ENCODE measurements at places on chromosomes 3 and 15.

GRCh38 chr15:68635141-68635540 is 56.3 kb downstream of the CORO2B start:
- no peaks in the 10 kb centered on the region for H3K4me1 ChIP-seq
- H3K36me3 ChIP-seq, result no peaks in the 10 kb centered on the region
- H3K27ac ChIP-seq, result no peak overlapping the region
- no peak overlapping the region for H3K4me3 ChIP-seq
- no peaks in the 10 kb centered on the region for H3K27me3 ChIP-seq

- H3K36me3 ChIP-seq, result no peaks in the 10 kb centered on the region
- no peaks in the 10 kb centered on the region for H3K27me3 ChIP-seq
- H3K4me3 ChIP-seq, result no peak overlapping the region
- H3K4me1 ChIP-seq, result no peaks in the 10 kb centered on the region
- no peak for DNase-seq
Observed at GRCh38 chr3:197734667-197735318, 1.9 kb downstream of the RUBCN start.

- H3K36me3 ChIP-seq, result no peaks in the 10 kb centered on the region
- H3K27ac ChIP-seq, result peak overlapping the region; percentile 95
- H3K4me1 ChIP-seq, result no peaks in the 10 kb centered on the region
- peak overlapping the region; percentile 65 for H3K4me3 ChIP-seq
Observed at GRCh38 chr15:96333131-96334016, 2.9 kb downstream of the NR2F2 start.

GRCh38 chr3:55770077-55770476 is 283.0 kb upstream of the WNT5A start:
- DNase-seq, result no peak
- peaks cover 3% of the 10 kb centered on the region for H3K4me1 ChIP-seq
- H3K27me3 ChIP-seq, result no peaks in the 10 kb centered on the region
- no peak overlapping the region for H3K27ac ChIP-seq
- H3K4me3 ChIP-seq, result no peak overlapping the region

DNA sequence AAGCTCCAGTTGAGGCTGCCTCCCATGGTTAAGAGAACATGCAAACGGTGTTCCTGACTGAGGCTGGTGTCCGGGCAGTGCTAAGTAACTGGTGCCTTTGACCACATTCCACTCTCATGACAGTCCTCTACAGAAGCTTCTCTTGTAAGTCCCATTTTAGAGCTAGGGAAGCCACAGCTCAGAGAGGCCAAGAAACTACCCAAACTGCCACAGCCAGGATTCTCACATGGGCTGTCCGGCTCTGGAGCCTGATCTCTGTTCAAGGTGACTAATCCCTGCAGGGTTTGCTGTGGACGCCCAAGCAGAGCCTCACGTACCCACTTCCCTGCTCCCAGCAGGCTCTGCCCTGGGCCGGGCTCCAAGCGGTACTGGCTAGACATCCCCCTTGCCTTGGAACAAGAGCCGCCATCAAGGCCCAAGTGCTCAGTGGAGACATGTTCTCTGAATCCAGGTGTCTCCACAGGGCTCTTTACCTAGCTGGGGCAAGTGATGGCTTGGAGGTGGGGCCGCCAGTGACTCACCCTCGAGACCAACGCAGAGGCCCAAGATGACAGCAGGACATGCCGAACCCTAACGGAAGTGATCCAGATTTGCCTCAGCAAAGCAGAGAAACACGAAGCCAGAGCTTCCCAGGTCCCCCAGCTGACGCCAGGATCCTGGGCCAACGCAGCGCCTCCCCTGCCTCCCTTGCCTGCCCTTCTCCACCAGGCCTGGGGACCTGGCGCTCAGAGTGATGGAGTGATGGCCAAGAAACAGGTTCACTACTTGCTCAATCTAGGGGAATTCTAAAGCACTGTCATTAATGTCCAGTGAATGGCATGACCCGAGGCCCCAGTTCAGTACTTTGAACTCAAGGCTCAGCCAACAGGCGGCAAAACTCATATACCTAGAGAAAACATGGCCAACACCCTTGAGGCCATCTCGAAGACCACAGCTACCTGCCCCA is 24.4 kb downstream of the KLHL25 start:
- H3K4me3 ChIP-seq, result no peak overlapping the region
- H3K4me1 ChIP-seq, result peaks cover 4% of the 10 kb centered on the region
- no peak for DNase-seq
- H3K27ac ChIP-seq, result no peak overlapping the region

GRCh38 chr3:149589332-149589731 is 68.5 kb downstream of the WWTR1 start:
- no peak overlapping the region for H3K27ac ChIP-seq
- H3K4me3 ChIP-seq, result no peak overlapping the region
- no peak for DNase-seq
- peaks cover 4% of the 10 kb centered on the region for H3K4me1 ChIP-seq
- no peaks in the 10 kb centered on the region for H3K27me3 ChIP-seq

GRCh38 chr3:103818800-103819199 is 1384.0 kb downstream of the ZPLD1 start:
- H3K4me1 ChIP-seq, result no peaks in the 10 kb centered on the region
- no peaks in the 10 kb centered on the region for H3K27me3 ChIP-seq
- H3K27ac ChIP-seq, result no peak overlapping the region
- H3K4me3 ChIP-seq, result no peak overlapping the region
- H3K36me3 ChIP-seq, result no peaks in the 10 kb centered on the region

DNA sequence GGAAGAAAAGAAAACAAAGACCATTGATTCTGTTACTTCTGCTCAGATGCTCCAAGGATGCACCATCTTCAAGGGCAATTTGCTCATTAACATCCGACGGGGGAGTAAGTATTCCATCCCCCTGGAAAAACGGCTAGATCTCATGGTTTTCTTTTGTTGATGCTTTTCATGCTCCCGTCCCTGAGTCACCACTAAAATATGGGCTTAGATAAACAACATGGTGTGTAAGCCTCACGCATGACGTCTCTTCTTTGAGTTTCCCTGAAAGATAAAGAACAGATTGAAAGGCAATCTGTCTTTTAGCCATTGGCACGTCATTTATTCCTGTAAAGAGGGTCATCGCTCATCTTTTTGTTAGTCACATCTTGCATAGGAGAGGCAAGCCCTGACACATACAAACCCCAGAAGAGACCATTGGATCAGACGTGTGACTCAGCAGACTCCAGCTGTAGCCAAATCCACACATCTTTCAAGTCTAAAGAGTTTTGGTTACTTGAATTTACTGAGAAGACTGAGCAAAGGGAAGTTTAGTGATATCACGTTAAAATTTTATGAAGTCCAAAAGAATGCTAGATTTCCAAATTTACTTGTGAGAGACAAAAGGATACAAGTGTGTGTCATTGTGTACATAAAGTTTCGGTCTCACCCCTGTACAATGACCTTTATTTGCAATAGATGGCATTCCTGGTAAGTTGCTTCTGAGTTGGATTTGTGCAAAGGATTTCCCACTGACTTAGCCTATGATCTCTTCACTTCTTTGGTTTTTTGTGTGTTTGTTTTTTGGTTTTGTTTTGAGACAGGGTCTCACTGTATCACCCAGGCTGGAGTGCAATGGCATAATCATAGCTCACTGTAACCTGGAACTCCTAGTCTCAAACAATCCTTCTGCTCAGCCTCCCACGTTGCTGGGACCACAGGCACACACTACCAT is 110.5 kb downstream of the PGPEP1L start:
- no peaks in the 10 kb centered on the region for H3K4me1 ChIP-seq
- no peak overlapping the region for H3K27ac ChIP-seq
- peaks cover 21% of the 10 kb centered on the region for H3K36me3 ChIP-seq
- DNase-seq, result no peak

DNA sequence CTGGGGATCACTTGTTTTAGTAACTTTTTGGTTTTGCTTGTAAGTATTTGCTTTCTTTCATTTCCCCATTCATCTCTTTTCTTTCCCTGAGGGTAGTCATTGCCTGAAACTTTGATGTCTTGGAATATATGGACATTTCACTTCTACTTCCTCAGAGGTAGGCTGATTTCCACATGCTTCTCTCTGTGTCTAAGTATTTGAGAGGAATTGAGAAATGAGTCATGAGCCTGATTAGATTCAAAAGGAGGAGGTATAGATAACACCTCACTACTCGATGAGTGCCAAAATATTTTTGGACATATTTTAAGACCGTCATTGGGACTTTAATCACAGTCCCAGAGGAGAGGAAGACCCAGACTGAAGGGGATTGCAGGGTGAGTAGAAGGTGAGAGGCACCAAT is 480.1 kb upstream of the SGO1 start:
- H3K4me1 ChIP-seq, result no peaks in the 10 kb centered on the region
- H3K27me3 ChIP-seq, result no peaks in the 10 kb centered on the region
- H3K4me3 ChIP-seq, result no peak overlapping the region

DNA sequence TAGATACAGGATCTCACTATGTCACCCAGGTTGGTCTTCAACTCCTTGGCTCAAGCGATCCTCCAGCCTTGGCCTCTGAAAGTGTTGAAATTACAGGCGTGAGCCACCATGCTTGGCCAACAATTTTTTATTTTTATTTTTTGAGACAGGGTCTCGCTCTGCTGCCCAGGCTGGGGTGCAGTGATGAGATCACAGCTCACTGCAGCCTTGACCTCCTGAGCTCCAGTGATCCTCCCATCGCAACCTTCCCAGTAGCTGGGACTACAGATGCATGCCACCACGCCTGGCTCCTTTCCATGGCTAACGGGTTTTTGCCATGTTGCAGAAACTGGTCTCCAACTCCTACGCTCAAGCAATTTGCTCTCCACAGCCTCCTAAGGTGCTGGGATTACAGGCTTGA is 20.2 kb upstream of the PIK3CB start:
- no peak overlapping the region for H3K27ac ChIP-seq
- H3K4me3 ChIP-seq, result no peak overlapping the region
- H3K36me3 ChIP-seq, result no peaks in the 10 kb centered on the region
- no peaks in the 10 kb centered on the region for H3K27me3 ChIP-seq

- no peaks in the 10 kb centered on the region for H3K36me3 ChIP-seq
- DNase-seq, result no peak
- H3K4me1 ChIP-seq, result no peaks in the 10 kb centered on the region
- H3K27me3 ChIP-seq, result no peaks in the 10 kb centered on the region
Observed at GRCh38 chr3:141343077-141343476, 25.2 kb upstream of the ZBTB38 start.

DNA sequence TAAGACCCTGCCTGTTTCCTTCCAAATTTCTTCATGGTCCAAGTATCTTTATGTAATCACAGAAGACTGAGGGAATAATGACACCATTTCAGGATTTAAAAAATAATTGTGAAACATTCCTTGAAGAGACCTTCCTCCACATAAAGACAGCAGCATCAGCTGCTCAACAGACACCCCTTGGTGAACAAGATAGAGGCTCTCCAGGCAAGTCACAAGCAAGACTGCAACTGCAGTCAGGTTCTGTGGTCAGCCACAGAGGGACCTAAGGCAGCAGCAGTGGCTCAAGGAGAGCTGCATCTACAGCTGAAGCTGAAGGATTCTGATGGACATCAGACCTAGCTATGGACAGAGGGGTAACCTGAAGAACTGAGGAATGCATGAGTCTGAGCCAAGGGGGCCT is 97.2 kb upstream of the C3orf80 start:
- no peaks in the 10 kb centered on the region for H3K36me3 ChIP-seq
- H3K4me1 ChIP-seq, result no peaks in the 10 kb centered on the region
- no peaks in the 10 kb centered on the region for H3K27me3 ChIP-seq
- no peak overlapping the region for H3K4me3 ChIP-seq
- H3K27ac ChIP-seq, result no peak overlapping the region

DNA sequence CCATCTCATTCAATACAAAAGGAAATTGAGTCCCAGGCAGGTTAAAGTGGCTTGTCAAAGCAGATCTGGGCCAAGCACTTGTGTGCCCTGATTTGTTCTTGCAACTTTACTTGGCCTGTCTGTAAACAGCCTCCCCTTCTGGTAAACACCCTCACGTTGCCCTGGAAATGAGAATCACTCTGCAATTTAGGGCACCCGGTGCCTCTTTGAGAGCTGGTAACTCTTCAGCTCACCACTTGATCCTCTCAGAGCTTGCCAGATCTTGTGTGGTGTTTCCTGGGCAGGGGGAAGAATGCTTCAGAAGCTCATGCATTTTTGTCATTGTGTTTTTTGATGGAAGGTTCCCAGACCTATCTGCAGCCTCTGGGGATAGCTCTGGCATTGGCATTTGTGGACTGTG is 11.3 kb downstream of the MED12L start:
- no peak overlapping the region for H3K27ac ChIP-seq
- no peak overlapping the region for H3K4me3 ChIP-seq
- H3K36me3 ChIP-seq, result no peaks in the 10 kb centered on the region

DNA sequence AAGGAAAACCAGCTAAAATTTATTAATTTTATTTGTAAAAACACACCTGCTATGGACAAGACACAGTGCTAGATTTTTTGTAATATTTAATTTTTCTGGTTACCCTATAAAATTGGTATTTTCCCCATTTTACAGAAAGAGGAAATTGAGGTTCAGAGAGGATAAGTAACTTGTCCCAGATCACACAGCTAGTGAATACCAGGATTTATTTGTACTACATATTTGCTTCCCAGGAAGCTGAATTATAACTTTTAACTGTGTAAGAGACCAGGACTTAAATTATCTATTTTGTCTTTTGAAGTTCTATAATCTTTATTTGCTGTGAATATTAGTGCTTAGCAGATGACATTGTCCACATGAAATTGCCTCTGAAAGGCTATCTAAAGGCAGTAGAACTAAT is 49.7 kb downstream of the MAP2K5 start:
- no peaks in the 10 kb centered on the region for H3K4me1 ChIP-seq
- no peak overlapping the region for H3K4me3 ChIP-seq
- H3K27ac ChIP-seq, result no peak overlapping the region
- no peaks in the 10 kb centered on the region for H3K36me3 ChIP-seq

GRCh38 chr15:80547264-80547663 is 143.1 kb downstream of the ARNT2 start:
- DNase-seq, result no peak
- no peaks in the 10 kb centered on the region for H3K4me1 ChIP-seq
- H3K4me3 ChIP-seq, result no peak overlapping the region

GRCh38 chr15:28125673-28126651 is 26.8 kb upstream of the OCA2 start:
- H3K27ac ChIP-seq, result no peak overlapping the region
- H3K4me1 ChIP-seq, result no peaks in the 10 kb centered on the region
- no peak for DNase-seq
- no peak overlapping the region for H3K4me3 ChIP-seq
- no peaks in the 10 kb centered on the region for H3K36me3 ChIP-seq

GRCh38 chr3:58260261-58260731 is 22.7 kb downstream of the ABHD6 start:
- H3K27me3 ChIP-seq, result no peaks in the 10 kb centered on the region
- H3K4me3 ChIP-seq, result no peak overlapping the region
- H3K36me3 ChIP-seq, result no peaks in the 10 kb centered on the region

DNA sequence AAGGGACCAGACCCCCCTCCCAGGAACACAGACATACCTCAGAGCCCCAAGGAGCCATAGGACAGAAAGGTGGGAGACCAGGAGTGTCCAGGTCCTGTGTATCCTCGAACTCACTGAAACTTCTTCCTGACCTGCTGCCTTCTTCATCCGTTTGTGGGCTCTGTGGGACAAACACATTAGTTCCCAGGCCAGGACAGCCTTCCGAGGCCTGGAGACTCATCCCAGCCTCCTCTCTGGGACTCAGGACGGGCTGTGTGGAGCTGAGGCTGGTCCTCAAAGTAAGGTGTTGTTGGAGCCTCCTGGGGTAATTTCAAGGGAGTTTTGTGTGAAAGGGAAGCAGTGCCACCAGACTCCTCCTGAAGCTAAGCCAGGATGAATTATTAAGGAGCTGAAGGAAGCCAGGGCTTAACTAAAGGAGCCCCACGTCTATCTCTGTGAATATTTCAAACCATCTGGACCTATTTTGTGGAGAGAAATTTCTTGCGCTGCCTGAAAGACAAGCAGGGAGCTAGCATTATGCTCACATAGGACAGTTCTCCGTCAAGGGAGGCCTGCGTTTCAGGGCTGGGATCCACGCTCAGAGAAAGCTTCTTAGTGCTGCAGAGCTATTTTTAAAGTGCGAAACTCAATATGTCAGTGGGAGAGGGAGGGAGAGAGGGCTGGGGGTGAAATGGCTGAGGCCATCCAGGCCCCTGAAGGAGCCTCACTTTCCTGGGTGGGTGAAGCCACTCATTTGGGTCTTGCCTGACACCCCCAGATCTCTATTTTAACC is 29.8 kb upstream of the PLA2G4E start:
- peaks cover 28% of the 10 kb centered on the region for H3K4me1 ChIP-seq
- H3K27me3 ChIP-seq, result no peaks in the 10 kb centered on the region
- no peaks in the 10 kb centered on the region for H3K36me3 ChIP-seq
- H3K27ac ChIP-seq, result no peak overlapping the region
